ENCODE measurements at places on chromosomes 13 and 19.

DNA sequence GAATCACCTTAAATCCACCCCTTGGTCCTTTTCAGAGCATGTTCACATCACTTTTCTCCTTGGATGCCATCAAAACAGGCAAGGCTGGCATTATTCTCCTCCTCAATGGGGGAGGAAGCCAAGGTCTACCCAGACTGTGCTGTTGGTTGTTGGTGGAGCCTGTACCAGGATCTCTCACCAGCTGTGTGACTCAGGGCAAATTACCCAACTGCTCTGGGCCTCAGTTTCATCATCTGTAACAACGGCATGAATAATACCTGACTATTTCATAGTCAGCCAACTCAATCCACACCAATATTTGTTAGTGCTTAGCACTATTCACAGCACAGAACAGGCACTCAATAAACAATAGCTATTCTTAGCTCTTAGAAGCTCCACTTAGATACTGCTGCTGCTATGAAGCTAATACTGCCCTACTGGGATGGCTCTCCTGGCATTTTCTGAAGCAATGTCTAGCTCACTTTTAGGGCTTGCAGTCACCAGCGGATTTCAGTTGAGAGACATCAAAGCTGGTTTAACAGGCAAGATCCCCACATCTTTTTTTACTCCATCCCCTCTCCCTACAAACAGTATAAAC lies 116.9 kb downstream of the CCNA1 start:
- DNase-seq: no peak

GRCh38 chr19:39937094-39937720 lies 2.8 kb upstream of the FCGBP start:
- peak; percentile 27 for DNase-seq

DNA sequence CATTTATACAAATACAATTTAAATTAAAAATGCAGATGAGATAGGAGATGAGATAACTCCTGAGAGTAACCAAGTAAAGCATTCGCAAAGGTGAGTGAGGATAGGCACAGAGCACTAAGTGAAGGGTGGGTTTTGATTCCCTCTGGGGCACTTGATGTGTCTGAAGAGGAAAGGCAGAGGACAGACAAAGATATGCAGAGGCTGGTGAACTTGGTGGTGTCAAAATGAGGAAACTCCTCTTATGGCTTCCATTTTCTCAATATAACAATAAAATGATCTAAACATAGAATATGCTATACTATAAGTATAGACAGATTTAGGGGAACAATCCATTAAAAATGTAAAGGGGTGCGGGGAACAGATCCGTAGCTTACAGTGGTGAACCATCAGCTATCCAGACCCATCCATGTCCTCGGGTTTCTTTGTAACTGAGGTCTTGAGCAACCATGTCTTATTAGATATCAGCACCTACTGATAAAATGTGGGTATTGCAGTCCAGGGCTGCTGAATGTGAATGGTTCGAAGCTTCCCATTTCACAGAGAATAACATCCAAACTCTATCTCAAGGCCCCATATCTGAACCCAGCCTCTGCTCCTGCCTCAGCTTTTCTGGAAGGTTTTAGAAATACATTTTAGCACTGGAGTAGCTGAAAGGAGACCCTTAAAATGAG lies 73.9 kb upstream of the SLC10A2 start:
- DNase-seq: no peak

DNA sequence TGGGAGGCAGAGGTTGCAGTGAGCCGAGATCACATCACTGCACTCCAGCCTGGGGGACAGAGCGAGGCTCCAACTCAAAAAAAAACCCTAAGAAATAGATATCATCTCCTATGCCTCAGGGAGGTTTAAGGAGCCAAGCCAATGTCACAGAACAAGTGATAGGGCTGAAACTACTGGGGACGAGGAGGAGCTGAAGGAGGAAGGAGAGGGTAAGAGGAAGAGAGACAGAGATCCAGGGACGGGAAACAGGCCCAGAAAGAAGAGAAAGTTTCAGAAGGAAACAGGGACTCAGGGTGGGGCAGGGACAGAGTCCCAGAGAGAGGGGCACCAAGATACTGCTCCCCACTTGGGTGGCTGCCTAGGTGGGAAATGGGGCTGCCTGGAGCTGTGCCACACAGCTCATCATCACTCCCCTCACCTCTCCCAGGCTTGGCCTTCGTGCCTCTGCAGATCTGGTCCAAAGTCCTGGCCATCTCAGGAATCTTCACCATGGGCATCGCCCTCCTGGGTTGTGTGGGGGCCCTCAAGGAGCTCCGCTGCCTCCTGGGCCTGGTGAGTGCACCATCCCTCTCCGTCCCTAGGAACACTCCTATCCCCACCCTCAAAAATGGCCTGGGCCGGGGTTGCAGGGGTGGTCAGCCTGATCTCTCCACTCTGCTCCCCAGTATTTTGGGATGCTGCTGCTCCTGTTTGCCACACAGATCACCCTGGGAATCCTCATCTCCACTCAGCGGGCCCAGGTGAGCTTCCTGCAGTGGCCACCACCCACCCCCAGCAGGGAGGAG lies 1.5 kb downstream of the CD37 start:
- no peak for DNase-seq

DNA sequence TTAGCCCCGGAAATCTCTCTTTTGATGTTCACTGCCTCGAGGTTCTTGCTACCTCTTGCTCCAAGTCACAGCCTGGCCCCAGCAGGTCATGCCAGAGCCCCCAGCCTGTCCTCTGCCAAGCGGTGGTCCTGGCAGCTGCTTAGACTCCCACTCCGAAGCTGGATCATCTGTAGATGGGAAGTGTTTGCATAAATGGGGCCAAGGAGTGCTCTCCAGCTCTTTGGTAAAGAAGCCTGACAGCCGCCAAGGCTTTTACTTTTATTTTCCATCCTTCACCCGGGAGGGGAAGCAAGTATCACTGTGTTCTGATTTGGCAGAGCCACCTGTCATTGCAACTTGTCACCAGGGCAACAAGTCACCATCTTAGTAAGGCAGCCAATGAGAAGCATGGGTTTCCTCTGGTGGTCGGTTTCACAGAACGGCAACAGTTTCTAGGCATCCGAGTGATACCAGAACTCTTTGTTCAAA lies 10.6 kb upstream of the RETN start:
- peak; percentile 37 for DNase-seq

GRCh38 chr19:58274771-58275201 lies 4.0 kb upstream of the ZNF8 start:
- no peak for DNase-seq

GRCh38 chr13:51241720-51242119 lies 19.5 kb downstream of the FAM124A start:
- DNase-seq: no peak

DNA sequence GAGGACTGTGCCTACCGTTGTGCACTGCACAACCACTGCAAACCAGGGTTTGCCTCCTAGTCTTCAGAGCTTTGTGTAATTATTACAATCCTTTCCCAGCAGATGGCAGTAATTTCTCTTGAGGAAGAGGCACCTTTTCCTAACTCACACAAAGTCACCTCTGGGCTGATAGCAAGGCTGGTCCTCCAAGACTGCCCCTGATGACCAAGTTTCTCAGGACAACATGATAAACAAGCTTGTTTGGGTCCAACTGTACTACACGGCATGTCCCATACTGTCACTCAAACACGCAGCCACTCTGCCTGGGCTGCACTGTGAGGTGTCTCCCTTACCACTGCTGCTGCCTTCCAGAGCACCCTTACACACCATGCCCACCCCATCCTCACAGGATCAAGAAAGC lies 39.3 kb downstream of the RFXAP start:
- no peak for DNase-seq

DNA sequence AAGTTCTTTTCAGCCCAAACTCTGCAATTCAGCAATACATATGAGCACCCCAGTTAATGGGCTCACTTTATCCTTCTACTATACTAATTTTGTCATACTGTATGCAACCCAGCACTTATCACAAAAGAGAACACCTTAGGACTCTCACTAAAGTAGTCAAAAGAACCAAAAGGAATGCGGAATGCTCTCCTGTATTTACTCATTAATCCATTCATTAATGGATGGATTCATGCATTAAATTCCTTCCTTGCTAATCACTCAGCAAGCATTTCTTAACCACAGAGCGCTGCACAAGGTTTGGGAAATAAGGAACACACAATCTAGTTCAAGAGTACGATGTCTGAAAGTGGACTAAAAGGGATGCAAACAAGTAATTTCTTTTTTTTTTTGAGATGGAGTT lies 12.8 kb upstream of the DOCK9 start:
- no peak for DNase-seq
